HT1080 (cell line): ENCODE measurements at places on chromosomes 7 and 10. TPM values are rescaled to one million over a fixed set of nuclear protein-coding genes. Genes with fewer than 3 reads are reported as not detected.
A peak's percentile ranks its signal among the peaks of the same experiment; 100 is the strongest.

DNA sequence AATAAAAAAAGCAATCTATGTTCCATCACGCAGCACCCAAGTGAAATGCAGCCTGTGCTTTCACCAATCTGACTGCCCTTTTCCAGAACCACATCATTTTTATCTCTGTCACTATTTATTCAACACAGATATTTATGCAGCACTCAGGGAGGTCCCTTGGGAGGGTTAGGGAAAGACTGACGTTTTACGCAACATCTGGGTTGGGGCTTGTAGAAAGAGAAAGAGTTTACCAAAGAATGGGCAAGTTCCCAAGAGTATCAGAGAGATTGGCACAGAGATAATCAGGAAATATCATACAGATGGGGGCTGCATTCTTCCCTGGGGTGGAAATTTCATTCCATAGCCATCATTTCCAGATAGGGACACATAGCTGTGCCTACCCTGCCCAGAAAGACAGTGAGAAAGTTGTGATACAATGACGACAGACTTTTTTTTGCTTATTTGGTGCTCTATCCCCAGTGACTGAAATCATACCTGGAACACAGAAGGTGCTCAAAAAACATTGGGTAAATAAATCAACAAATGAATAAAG, 474.2 kb downstream of the CALN1 start:
- no peak for DNase-seq

- peak; percentile 65 for DNase-seq
Measured at GRCh38 chr7:137169282-137169698, 174.2 kb downstream of the PTN start.

DNA sequence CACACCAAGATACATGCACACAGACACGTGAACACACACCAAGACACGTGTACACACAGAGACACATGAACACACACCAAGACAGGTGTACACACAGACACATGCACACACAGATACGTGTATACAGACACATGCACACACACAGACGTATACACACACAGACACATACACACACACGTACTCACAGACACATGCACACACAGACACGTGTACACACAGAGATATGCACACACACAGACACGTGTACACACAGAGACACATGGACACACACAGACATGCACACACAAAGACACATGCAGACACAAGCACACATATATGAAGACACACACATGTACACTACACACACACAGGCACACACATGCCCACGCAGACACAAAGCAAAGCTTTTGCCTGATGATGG, 134.6 kb downstream of the TCERG1L start:
- no peak for DNase-seq

DNA sequence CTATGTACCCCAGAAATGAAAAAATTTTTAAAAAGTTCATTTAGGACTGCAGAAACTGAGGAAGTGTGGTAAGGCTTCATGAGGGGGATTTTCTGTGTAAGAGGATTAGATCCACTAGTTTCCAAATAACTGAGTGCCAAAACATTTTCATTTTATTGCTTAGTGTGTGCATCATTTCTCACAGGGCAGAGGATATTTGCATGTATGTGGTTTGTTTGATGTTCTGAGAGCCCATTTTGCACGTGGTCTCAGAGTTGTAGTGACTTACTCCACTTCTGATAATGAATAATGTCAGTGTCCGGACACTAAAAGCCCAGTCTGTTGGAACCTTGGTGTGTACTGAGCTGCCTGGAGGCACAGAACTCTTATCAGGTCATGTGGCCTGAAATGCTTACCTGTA, 299.9 kb downstream of the AUTS2 start:
- no peak for DNase-seq

DNA sequence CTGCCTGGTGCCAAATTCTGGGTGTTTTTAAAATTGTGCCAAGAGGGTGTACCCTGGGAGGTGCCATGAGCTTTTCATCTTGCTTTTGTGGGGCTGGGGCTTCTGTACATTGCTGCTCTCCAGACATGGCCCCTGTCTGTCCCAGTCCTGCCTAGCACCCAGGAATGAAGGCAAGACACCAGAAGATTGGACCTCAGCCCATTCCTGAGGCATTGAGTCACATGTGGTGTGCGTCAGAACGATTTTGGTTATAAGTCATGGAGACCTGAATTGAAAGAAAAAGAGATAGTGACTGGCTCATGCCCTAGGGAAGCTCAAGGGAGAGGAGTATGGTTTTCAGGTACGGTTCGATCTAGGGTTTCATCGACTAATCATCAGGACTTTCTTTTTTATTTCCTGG, 493.2 kb downstream of the TYW1 start:
- peak; percentile 7 for DNase-seq

DNA sequence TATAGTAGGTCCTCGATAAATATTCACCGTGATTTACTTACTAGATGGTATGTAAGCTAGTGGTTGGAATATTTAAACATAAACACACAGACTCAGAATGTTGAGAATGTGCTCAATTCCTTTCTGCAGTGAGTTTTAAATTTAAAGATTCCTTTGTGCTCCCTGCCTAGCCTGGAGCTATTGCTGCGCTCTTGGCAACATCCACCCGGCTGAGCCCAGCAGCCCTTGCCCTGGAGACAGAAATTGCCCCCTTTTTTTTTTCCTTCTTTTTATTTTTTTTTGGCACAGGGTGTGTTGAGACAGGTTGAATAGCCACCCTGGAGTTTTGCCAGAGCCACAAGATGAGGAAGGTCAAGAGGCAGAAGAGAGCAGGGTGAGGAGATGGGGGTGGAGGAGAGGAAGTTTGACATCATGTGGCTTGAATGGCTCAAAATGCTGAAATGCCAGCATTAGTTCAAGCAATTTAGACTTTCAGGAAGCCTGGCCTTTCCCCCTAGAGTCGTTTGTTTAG, 180.8 kb downstream of the PRKCQ start:
- peak; percentile 41 for DNase-seq

The EPDR1 gene
- total RNA-seq, result 44.0 and 48.6 TPM in 2 replicates

The TEX47 gene
- not detected in 2 replicates for total RNA-seq

The WIPF3 gene
- not detected in 2 replicates for total RNA-seq

The AQP1 gene
- 0.10 TPM in 1 of 2 replicates, not detected in the other for total RNA-seq
